Natural killer cell (primary cell): ENCODE measurements at places on chromosomes 3 and 15.

DNA sequence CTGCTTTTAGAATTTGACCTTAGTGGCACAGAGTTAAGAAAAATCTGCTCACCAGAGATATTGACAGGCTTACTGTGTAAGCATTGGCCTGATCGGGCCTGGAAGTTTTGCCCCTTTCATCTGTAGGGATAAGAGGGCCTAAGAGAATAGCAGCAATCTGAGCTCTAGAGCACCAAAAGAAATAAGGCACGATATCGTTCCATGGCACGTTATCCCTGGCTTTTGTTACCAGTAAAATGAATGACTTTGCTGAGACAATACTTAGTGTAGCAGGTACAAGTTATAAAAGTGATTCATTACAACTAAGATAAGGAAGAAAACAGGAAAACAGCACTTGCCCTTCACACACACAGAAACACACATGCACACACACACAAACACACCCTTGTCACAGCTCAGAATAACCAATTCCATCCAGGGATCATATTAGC is 5.0 kb downstream of the THBS1 start:
- no peak for DNase-seq

GRCh38 chr3:40997711-40998519 is 201.4 kb upstream of the CTNNB1 start:
- no peak for DNase-seq

- DNase-seq = no peak
Measured at GRCh38 chr3:154182975-154183374, 61.8 kb downstream of the ARHGEF26 start.

DNA sequence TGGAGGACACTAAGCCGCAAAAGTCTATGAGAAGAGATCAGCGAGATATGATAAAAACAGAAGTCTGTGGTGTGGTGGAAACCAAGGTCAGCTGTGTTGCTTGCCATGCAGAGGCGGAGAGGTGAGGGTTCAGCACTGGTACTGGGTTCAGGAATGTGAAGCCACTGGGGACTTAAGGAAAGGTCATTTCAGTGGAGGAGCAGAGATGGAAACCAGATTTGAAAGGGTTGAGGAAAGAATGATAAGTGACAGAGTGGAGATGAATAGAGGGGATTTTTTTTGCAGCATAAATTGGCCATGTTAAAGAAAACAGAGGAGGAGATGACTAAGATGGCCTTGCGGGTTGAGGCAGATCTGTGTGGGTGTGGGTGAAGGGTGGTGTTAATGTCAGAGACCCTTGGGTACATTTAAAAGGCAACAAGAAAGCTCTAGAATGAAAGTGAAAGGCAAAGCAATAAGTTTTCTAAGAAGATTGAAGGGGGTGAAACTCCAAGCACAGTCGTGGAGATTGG is 265.5 kb downstream of the ADAMTSL3 start:
- DNase-seq = no peak

DNA sequence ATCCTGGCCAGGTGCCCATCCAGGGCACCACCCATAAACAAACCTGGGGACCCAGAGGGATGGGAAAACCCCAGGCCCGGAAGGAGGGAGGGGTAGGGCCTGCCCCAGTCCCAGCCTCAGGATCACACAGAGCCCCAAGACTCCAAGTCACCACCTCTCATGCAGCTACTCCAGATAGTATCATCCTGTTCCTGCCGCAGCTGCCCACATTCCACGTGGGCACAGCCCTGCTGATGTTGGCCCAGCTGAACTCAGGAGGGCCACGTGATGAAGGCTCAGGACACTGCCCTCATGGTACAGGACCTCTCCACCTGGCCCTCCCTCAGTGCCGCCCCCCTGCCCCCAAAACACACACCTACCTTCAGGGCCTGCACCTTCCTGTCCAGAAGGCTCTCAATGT is 69.5 kb downstream of the CACNA2D2 start:
- DNase-seq = no peak

DNA sequence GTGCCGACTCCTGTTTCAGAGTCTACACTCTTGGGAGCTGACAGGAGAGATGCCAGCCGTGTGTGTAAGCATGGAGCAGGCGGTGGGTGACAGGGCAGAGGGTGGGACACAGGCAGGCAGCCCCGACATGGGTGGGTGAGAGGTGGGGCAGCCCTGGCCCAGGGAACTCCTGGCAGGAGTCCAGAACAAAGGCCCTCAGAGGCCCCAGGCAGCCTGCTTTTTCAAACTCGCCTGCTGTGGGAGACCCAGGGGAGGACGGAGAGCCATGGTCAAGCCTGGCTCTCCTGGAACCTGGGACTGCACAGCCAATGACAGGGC is 29.3 kb upstream of the SLC41A3 start:
- DNase-seq = no peak

DNA sequence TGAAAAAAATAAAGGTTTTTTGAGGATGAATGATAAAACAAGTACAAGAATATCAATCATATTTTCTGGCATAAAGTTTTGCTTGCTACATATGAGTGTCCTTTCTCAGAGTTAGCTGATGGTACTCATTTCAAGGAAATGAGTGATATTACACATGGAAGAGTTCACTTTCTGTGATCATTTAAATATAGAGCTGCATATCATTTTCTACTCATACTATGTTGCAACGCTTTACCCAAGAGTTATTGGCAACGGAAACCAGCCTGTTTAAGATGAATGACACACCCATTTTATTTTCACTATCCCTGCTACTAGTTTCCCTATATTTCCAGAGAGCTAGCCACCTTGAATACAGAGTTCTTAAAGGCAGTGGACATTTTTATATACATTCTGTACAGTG is 35.4 kb upstream of the RBMS3 start:
- no peak for DNase-seq

GRCh38 chr3:159861369-159861987 is 127.2 kb upstream of the IL12A start:
- DNase-seq = no peak

- DNase-seq = no peak
Measured at GRCh38 chr3:149468504-149469212, 5.8 kb upstream of the TM4SF4 start.

DNA sequence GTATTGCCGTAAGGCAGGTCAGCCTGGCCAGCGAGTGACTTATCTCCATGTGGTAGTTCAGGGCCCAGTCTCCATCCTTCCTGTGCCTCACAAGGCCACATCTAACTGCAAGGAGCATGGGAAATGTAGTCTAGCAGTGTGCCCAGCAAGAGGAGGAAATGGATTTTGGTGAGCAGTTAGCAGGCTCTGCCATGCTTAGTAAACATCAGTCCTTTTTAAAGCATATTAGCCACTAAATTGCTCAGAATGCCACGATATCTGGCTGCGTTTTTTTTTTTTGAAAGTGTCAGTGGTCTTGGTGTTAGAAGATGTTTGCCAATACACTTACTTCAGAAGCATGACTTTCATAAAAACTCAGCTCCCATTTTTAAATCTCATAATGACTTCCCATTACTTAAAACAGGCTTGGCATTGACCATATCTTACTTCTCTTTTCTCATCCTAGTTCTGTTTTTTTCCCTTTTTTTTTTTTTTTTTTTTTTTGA is 470.2 kb upstream of the TPRG1 start:
- no peak for DNase-seq

- no peak for DNase-seq
Measured at GRCh38 chr3:14789640-14790285, 29.0 kb upstream of the FGD5 start.

DNA sequence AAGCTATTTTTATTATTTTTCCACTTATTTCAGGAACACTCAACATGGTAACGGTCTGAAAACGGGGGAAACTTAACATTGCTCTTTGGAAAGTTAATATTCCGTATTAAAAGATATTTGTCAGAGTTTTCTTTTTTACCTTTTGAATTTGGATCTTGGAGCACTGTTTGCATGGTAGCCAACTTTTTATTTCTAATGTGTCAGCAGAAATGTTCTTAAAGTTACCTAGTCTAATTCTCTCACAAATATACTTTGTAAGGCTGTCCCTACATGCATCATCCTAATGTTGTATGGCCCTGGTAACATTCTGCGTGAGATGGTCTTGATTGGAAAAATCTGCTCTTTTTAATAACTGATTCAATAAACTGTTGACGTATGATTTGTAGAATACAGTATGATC is 719.5 kb downstream of the FHIT start:
- no peak for DNase-seq

GRCh38 chr3:129837065-129837642 is 56.4 kb downstream of the TMCC1 start:
- DNase-seq = no peak

GRCh38 chr3:179156170-179156569 is 8.0 kb downstream of the PIK3CA start:
- DNase-seq = no peak

GRCh38 chr15:100834731-100835130 is 44.9 kb upstream of the ALDH1A3 start:
- no peak for DNase-seq

GRCh38 chr3:182789371-182789770 is 3.9 kb upstream of the ATP11B start:
- DNase-seq = no peak

GRCh38 chr3:9345041-9345440 is 17.8 kb upstream of the THUMPD3 start:
- DNase-seq = no peak

DNA sequence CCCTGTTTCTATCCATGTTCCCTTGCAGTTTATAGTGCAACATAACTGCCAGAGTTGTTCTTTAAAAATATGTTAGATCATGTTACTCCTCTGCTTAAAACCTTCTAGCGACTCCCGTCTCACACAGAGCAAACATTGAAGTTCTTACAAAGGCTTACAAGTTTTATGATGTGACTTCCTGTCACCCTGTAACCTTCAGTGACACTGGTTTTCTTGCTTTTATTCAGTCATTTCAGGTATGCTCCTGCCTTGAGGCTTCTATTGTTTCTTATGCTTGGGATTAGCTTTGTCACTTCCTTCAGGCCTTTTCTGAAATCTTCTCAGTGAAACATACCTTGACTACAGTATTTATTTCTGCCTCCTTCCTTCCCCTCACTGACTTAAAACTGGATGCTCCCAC is 252.1 kb downstream of the DOCK3 start:
- DNase-seq = no peak

GRCh38 chr3:187954516-187954872 is 199.5 kb upstream of the LPP start:
- no peak for DNase-seq

- DNase-seq = peak; percentile 27
Measured at GRCh38 chr3:146065573-146066006, 95.4 kb downstream of the PLOD2 start.

- DNase-seq = no peak
Measured at GRCh38 chr3:176755977-176756376, 441.3 kb downstream of the TBL1XR1 start.

DNA sequence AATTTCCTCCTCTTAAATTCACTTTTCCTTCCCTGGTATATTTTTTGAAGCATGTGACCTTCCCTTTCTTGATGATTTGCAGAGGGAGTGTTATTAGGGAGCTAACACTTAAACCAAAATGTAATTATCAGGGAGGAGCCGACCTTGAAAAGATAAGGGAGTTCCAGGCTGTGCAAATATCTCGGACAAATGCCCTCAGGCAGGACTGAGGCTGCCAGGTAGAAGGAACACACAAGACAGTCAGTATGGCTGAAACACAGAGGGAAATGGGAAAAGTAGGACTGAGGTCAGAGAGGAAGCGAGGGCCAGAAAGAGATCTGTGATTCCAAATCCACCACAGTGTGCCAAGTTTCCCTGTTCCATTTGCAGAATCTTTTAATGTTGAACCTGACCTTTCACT is 221.0 kb downstream of the CNTN3 start:
- DNase-seq = no peak

- no peak for DNase-seq
Measured at GRCh38 chr3:187750006-187750512, 4.8 kb upstream of the BCL6 start.

DNA sequence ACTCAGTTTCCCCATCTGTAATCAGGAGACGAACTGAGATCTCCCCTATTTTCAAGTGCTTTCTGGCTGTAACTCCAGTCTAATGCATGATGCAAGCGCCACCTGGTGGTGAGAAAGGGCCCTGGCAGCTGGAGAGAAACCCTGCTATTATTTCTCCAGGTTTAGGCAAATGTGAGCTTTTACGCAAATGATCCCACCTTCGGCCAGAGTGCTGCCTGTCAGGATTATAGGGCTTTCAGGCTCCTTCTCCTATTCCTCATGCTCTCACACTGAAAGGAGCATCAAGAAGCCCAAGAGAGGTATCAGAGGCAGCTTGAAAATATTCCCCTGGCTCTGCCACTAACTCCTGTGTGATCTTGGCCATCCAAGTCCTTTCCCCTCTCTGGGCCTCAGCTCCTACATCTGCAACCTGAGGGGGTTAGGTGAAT is 93.9 kb upstream of the RASGRF1 start:
- DNase-seq = peak; percentile 46

- no peak for DNase-seq
Measured at GRCh38 chr3:50230104-50230793, 5.8 kb upstream of the GNAI2 start.

- no peak for DNase-seq
Measured at GRCh38 chr3:103873897-103874545, 1439.2 kb downstream of the ZPLD1 start.

- DNase-seq = no peak
Measured at GRCh38 chr3:51190199-51190598, 194.9 kb upstream of the MANF start.

DNA sequence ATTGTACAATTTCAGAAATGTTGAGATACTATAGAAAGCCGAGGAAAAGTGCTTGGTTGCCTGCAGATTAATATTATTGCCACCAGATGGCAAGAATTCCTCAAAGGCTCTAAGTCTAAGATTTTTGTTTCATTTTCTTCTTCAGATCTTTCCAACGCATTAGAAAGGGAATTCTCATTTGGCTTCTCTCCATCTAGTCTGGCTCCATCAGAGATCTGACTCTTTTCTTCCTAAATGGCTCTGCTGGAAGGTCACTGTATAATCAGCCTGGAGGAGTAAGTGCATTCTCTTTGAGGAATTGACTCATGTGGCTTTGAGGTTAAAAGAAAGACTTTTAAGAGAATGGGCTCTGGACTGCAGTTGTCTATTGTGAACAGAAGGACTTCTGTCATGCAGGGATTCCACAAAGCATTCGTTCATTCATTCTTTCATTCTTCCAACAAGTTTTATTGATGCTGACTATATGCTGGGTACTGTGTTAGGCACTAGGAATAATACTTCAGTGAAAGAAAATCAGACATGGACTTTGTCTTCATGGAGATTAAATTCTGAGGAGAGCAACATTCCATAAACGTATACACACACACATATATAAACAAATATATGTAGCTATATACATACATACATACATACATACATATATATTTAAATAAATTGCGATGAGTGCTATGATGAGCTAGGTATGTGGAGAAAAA is 55.3 kb downstream of the SLC28A2 start:
- DNase-seq = no peak

- no peak for DNase-seq
Measured at GRCh38 chr3:26624209-26624765, 1.7 kb downstream of the LRRC3B start.

- DNase-seq = no peak
Measured at GRCh38 chr3:37967260-37967881, 23.2 kb upstream of the VILL start.

GRCh38 chr3:10915376-10915775 is 77.2 kb upstream of the SLC6A1 start:
- DNase-seq = no peak
